ENCODE measurements at places on chromosomes 1 and 21.
A peak's percentile ranks its signal among the peaks of the same experiment; 100 is the strongest.

DNA sequence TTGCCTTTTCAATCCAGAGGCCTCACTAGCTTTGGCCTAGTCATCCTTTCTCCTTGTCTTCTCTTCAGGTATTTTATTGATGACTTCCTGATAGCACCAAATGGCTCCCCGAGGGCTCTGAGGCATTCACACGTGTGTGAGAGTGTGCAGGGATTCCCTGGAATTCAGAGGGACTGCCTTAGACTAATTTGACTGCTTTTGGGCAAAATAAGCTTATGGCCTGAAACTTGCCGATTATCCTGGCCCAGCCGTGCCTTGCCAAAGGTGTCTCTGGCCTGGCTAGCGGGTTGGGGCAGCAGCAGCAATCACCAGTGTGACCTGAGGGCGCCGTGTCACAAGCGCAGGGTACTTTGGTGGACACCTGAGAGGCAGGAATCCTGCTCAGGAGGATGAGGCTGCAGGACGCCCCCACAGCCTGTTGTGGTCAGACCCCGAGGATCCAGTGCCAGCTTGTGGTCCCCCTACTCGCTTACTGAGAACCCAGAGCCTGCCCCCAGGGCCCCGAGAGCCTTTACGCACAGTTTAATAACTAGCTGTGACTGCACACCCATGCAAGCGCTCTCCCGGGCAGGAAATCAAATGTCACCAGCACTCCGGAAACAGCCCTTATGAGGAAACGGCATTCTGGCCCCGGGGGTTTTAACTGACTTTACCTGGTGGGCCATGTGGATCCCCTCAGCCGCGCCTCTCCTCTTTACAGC, 62.8 kb upstream of the PDE9A start:
- no peak for DNase-seq

- no peak for DNase-seq
These were observed 262.1 kb upstream of the PKN2 start for GRCh38 chr1:88421997-88422396.

- no peak for DNase-seq
These were observed 85.0 kb downstream of the RGS21 start for GRCh38 chr1:192401825-192402224.

GRCh38 chr1:224998185-224998584, 68.7 kb downstream of the DNAH14 start:
- DNase-seq = no peak

GRCh38 chr21:42733874-42734273, 80.5 kb downstream of the PDE9A start:
- no peak for DNase-seq

DNA sequence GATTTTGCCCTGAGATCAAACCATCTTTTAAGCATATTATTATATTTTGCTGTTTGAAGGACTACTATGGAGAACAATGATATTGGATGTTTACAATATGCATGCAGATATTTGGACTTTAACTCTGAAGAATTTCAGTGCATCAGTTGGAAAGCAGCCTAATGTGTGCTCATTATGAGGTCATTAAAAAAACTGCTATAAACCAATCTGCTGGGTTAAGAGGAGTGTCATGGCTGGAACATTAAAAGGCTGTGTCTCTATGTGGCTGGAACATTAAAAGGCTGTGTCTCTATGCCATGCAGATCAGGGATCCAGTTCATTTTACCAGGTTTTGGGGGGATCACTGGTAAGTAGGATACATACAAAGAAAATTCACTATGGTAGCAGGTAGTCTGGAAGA, 77.6 kb downstream of the SPATA46 start:
- no peak for DNase-seq

GRCh38 chr1:8517661-8518489, 200.0 kb downstream of the SLC45A1 start:
- no peak for DNase-seq

DNA sequence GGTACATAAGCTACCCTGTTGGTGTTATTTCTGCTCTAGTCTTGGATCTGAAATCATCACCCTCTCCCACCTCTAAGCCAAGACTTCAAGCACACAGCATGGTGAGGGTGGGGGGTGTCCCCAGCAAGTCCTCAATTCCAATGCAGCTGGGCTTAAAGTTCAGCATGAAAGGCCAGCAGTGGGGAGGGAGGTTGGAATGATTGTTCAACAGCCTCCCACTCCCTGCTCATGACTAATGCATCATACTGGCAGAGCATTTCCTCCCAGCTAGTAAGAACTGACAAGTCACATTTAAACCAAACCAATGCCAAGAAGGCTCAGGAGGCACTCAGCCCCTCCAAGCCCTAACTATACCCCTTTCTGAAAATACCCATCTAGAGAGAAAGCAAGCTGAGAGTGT, 50.1 kb downstream of the TIAM1 start:
- DNase-seq = no peak

GRCh38 chr21:39851002-39851618, 16.1 kb upstream of the PCP4 start:
- no peak for DNase-seq

DNA sequence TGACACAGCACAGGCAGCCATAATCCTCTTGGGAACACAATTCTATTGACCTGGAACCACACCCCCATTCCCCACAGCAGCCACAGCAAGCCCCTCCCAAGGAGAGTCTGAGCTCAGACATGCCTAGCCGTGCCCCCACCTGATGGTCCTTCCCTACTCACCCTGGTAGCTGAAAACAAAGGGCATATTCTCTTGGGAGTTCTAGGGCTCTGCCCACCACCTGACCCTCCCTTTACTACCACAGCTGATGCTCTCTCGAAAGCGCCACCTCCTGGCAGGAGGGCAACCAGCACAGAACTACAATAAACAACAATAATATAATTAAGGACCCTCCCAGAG, 184.8 kb upstream of the COA6 start:
- no peak for DNase-seq

DNA sequence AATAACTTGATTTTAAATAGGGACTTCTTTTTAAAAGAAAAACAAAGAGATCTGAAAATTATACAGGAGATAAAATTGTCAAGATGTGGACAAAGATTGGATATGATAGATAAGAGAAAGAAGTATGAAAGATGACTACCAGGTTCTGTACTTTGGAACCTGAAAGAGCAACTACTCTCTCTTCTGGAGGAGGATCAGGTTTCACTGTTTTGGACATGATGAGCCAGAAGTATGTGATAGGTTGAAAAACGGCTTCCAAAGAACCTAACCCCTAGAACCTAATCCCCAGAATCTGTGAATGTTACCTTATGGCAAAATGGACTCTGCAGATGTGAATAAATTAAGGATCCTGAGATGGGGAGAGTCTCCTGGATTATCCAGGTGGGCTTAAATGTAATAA, 26.2 kb downstream of the RSBN1 start:
- no peak for DNase-seq

- DNase-seq = no peak
These were observed 17.9 kb upstream of the KCNE2 start for GRCh38 chr21:34345892-34346291.

DNA sequence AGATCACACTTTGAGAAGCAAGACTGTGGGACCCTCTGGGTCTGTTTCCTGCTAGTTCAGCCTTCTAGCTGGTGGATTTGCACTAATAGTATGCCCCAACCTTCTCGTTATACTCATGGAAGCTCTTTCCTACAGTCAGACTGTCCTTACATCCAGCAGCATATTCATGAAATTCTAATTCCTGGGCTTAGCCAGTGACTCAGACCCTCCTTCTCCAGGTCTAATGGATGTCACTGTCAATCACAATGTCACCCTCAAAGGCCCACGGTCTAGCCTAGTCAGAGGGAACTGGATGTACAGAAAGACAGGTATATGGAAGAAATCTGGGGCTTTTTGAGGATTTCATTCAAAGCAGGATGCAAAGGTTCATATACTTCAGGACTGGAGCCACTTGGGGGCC, 72.4 kb downstream of the KCNJ15 start:
- no peak for DNase-seq

DNA sequence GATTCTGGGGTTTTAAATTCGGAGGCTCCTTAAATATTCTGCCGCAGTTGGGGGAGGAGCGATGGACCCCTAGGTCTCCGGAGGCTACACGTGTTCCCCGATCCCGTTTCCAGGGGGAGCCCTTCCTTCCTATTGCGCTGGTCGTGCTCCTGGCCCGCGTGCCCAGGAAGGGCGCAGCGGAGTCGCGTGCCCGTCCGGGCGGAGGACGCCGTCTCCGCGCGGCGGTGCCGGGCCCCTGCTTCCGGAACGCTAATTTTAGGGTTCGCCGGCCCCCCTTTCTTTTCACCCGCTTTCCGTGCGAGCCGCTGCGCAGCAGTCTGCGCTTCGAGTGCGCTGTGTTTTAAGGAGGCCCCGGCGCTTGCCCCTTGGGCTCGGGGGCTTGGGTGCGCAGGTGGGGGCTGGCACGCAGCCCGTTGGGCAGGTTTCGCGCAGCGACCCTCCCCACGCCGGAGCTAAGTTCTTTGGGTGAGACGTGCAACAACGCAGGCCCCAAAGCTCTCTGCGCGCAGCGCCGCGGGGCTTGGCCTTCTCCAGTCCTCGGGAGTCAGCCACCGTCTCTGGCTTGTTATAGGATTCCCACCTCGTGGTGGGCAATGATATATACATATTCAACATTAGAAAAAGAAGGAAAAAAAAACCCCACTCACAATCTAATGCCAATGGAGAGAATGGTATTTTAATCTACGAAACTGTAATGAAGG, 43.5 kb upstream of the DNAJC6 start:
- DNase-seq = no peak

GRCh38 chr1:182723200-182723599, 38.8 kb upstream of the RGS8 start:
- no peak for DNase-seq

- DNase-seq = no peak
These were observed 62.2 kb downstream of the GORAB start for GRCh38 chr1:170594066-170594626.

- DNase-seq = no peak
These were observed 46.8 kb upstream of the TARDBP start for GRCh38 chr1:10965546-10966226.

DNA sequence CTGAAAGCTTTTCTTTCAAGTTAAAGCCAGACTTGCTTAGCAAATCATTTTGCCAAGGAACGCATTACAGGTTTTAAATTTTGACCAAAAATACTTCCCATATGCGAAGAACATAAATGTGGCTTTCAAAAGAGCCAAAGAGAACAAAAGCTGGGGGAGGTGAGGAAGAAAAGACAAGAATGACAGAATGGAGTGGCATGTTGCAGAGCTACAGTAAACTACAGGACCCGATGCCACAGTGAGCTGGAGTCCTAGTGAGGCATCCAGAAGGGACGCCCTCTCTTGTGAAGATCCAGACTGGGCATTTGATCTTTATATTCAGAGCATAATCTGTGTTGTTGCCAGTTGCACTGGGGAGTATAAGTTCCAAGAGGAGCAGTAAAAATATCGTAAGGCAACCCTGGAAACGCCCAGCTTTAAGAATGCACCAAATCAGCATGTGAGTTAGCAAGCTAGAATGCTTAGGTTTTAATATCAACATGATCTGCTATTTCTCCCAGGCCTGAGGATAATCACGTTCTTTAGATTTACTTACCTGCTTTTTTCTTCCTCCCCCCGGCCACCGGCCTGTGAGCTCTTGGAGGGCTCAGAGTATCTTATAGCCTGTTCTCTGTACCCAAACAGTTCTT, 48.4 kb upstream of the HOOK1 start:
- no peak for DNase-seq

DNA sequence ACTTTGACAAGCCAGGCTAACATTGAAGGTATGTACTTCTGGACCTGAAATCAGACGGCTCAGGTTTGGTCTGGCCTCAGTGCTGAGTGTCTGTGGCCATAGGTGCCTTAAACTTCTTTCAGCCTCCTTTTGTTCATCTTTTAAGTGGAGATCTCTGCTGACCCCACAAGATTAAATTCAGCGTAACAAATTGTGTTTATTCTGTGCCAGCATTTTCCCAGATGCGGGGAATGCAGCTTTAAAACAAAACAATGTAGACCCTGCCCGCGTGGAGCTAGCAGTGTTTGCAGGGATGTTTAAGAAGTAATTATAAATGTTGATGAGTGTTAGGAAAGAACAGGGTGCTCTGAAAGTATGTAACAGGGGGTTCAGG, 923 bp downstream of the CAP1 start:
- DNase-seq = no peak

DNA sequence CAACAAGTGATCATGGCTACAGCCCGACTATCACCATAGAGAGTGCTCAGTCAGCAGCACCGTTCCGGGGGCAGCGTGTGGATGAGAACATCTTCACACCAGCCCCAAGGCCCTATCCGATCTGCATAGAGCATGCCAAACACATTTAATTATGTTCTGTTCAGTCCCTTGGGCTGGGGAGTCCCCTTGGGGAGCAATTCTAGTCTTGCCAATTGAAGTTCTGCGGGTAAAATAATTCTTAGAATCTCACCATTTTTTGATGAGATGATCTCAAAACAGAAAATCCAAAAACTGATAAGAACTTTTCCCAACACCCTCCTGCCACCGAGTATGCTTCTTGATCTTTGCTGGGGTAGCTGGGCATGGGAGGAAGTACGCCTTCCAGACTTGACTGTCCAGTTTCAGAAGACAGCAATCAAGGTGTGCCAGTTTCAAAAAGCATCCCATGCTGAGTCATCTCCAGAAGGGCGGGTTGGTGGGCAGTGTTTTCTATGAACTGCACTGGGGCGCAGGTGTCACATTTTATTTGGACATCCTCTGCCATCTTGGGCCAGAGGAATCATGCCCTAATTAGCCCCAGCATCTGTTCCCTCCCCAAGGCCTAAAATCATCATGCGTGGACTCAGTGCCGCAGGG, 20.8 kb upstream of the PTPRF start:
- no peak for DNase-seq

DNA sequence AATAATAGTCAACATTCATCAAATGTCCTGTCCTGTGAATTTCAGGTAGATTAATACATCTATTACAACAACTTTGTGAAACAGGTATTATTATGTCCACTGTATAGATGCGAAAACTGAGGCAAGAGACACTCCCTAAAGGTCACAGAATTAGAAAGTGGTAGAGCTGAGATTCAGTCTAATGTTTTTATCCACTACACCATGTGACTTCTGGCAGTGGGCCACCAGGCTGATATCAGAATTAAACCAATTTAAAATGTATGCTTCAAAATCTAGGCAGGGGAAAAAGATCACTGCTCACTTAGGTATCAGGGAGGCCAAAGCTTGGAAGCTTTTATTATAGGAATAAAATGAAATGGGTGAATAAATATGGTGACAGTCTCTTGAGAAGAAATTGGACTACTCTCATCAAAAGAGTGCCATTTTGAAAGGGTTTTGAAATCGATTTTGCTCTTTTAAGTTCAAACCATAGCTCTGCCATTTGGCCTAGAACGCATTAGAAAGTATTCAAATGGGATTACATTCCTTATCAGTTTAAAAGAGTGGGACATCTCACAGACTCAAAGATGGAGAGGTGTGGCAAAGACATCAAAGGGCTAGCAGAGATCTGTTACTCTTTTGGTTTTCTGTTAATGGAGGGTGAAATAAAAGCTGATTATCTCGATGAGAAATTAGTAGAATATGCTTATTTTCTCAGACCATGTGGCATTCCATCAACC, 1.9 kb downstream of the DDAH1 start:
- DNase-seq = no peak

- no peak for DNase-seq
These were observed 15.3 kb downstream of the TOMM20 start for GRCh38 chr1:235113183-235113917.

GRCh38 chr1:74689621-74690363, 16.2 kb upstream of the ERICH3 start:
- peak; percentile 13 for DNase-seq

GRCh38 chr1:178417858-178418257, 78.9 kb downstream of the CLEC20A start:
- DNase-seq = no peak

All from substantia nigra (tissue), 51 donors.